ENCODE measurements at places on chromosomes 1 and 21.
A peak's percentile ranks its signal among the peaks of the same experiment; 100 is the strongest.

DNA sequence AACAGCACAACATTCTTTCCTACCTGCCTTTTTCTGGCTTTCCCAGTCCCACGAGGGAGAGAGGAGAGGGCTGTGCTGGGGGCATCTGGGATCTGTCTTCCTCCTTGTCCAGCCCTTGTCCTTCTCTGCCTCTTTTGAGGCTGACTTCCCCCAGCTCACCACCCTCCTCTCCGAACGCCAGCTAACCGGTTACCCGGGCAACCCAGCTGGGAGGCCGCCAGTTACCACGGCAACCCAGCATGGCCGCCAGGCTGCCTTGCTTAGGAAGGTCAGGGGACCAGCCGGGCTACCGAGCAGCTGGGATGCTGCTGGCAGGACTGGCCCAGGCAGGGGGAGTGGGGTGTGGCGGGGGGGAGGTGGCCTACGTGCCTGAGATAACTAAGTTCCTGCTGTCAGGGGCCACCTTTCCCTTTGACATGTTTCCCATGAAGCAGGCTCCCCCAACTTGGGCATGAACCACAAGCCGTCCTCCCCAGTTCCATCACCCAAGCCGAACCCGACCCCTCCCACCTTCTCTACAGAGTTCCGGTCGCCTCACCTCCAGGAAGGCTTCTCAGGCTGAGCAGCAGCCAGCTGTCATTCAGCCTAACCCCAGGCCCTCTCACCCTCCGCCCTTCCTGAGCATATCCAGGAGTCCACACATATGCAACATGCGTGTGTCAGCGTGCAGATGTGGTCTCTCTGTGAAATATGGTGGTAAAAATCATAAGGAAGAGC is 8.7 kb downstream of the PLEKHA6 start:
- no peak for DNase-seq

DNA sequence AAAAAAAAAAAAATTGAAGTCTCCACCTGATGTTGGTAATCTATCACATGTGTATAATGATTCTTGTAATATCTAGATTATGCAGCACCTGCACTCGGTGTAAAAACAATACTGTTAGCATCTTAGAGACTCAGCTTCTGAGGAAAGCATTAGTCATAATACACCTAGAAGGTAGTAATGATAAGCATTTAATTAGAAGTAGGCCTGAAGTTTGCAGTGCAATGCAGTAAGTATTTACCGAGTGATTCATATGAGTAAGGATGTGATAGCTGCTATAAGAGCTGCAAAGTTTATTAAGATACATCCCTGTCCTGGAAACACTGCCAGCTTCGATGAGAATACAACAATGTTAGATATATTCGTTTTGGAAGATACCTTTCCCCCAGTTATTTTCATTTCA is 196.4 kb downstream of the GREM2 start:
- DNase-seq, result no peak

DNA sequence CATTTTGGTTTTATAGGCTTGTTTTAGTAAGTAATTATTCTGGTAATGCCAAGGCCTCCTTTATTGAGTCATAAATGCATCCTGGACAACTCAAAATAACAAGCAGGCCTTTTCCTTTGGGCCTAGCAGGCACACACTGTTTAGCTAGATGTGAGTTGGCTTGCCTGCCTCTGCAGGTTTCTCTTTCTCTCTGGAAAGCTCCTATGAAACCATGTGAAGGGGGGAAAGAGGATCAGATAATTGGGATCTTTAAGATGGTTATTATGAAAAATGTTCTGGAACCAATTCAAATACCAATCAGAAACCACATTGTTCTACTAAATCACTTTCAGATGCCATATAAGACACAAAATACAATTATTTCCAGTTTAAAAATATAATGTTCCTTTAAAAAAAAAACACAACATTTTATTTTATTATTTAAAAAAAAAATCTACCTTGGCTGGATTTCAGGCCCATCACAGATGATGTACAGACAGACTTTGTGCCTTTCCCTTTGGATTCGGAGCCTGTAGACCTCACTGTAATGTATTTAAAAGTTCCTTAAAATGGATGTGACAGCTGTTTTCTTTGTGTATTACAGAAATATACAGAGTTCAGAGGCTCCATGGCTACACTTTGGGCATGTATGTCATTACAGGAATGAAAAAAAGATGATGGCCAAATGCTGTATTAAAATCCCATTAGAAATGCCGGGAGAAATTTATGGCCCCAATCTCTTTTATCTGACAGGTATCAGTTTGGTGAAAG is 80.2 kb downstream of the NTMT2 start:
- DNase-seq, result no peak

DNA sequence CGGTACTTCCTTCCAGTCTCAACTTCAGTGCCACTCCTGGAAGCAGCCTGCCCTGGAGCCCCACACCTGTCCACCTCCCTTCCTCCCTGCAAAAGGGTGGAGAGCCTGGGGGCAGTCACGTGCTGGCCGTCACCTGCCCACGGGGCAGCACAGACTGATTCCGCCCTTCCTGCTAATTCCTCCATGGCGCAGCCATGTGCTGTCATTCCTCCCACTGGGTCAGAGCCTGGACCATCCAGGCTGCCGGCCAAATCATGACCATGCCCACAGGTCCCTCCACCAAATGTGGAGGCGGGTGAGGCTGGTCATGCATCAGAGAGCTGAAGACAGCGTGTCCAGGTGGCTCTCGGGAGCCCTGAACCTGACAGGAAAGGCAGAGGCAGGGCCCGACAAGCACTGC is 24.4 kb upstream of the GPR153 start:
- DNase-seq, result no peak

DNA sequence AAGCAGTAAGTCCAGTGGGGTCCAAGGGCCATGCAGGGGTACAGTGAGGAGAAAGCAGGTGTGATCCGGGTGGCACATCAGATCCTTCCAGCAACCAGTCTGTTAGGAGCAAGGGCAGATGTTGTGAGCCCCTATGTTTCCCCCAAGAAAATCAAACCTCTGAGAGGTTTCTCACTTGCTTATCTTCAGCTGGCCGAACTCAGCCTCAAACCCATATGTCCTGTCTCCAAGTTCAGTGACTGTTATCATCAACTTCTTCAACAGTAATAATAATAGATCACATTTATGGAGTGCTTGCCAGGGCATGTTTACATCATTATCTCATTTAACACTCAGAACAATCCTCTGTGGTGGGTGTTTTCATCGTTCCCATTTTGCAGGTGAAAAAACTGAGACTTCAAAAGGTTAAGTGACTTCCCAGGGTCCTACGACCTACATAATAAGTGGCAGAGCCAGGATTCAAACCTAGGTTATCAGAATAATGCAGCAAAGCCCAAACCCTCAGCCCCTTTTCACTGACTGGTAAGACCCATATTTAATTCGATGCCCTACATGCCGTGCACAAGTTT is 3.3 kb downstream of the CAPN2 start:
- peak; percentile 52 for DNase-seq

DNA sequence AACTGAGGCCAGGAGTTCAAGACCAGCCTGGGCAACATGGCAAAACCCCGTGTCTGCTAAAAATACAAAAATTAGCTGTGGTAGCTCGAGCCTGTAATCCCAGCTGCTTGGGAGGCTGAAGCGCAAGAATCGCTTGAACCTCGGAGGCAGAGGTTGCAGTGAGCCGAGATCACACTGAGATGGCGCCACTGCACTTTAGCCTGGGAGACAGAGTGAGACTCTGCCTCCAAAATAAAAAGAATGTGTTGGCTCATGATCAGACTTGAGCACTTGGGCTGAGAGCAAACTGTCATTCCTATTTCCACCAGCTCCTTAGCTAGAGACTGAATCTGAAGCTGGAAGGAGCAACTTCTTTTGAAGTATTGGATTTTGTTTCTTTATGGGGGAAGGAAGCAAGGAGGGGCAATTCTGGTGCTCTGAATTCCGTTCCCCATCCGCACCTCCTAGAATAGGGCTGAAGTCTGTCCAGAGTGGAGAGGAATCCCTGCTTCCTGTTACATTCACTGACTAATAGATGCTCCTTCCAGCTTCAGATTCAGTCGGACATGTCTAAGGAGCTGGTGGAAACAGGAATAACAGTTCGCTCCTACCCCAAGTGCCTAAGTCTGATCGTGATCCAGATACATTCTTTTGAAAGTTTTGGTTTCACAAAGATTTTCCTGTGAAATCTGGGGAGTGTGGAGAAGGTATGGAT is 3.8 kb downstream of the ZNF672 start:
- peak; percentile 80 for DNase-seq

GRCh38 chr1:100441651-100442050 is 89.3 kb downstream of the CDC14A start:
- peak; percentile 33 for DNase-seq

DNA sequence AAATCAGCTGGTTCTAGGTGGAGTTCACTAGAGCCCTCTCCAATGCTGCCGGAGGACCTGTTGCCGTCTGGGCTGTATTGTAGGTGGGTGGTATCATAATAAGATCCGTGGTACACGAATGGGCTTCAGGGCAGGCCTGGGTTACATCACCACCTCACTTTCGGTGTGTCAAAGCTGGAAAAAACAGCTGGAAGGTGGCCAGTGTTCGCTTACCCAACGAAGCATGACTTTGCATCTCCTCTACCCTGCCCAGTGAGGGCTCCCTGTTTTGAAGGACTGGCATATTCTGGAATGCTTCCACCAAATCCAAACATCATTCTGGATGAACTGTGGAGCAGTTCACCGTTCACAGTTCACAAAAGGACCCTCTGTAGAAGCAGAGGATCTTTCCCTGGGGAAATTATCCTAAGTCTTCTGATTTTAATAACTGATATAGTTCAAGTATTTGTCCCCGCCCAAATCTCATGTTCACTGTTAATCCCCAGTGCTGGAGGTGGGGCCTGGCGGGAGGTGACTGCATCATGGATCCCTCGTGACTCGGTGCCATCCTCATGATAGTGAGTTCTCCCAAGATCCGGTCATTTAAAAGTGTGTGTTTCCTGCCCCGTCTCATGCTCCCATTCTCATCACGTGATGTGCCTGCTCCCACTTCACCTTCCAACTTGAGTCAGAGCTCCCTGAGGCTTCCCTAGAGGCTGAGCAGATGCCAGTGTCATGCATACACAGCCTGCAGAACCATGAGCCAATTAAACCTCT is 429.0 kb downstream of the KIF26B start:
- no peak for DNase-seq
